ENCODE measurements at places on chromosomes 11 and 22.

DNA sequence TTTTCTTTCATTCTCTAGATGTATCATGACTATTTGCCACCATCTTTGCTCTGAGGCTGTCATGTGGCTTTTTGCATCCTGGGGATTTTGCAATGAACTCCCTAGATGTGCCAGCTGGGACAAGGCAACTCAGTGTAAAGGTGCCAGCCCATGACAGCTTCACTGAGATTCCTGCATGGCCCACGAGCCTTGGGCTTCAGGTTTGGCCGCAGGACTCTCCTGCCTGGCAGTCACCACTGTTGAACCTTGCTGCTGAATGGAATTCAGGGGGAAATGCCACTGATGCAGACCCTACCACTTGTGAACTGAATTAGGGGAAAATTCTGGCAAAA lies 385.2 kb downstream of the SOX6 start:
- no peak for DNase-seq

- no peak for DNase-seq
These were observed 8.3 kb downstream of the RBM4 start for GRCh38 chr11:66646828-66647227.

GRCh38 chr22:29838599-29838956 lies 504 bp upstream of the ASCC2 start:
- no peak for DNase-seq

DNA sequence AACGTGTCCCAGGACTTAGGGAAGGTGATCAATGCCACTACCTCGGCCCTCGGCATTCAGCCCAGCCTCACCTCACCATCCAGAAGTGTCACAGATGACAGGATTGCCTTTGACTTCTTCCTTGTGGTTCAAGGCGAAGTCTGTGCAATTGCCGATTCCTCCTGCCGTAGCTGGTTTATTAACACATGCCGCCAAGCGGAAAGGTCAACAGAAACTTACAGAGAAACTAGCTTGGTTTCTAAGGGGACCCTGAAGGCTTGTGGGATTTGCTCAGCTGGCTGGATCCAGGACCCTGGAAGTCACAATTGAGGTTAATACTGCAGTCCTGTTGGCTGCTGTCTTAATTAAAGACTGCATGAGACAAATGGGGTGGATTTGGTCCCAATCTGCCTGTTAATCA lies 65.6 kb downstream of the SHANK2 start:
- DNase-seq, result no peak

- peak; percentile 50 for DNase-seq
These were observed 4.0 kb upstream of the FTH1 start for GRCh38 chr11:61971248-61972111.

DNA sequence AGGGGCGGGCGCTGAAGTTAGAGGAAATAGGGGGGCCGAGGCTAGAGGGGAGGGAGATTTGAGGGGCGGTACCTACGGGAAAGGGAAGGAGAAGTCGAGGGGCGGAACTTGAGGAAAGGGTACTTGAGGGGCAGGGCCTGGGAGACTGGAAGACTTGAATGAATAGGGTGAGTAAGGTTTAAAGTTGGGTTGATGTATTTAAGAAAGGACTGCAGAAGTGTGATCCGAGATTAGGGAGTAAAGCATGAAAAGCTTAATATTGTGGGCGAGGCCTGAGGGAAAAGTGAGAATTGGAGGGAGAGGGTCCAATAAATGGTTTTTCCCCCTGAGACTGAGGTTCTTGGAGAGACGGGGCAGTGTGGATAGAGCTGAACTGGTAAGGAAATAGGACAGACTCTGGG lies 723 bp downstream of the HSCB start:
- no peak for DNase-seq

GRCh38 chr11:121086866-121087265 lies 14.2 kb upstream of the TECTA start:
- no peak for DNase-seq

GRCh38 chr11:11786771-11787170 lies 55.0 kb upstream of the USP47 start:
- no peak for DNase-seq

GRCh38 chr11:12079726-12080556 lies 30.4 kb upstream of the MICAL2 start:
- DNase-seq, result no peak

DNA sequence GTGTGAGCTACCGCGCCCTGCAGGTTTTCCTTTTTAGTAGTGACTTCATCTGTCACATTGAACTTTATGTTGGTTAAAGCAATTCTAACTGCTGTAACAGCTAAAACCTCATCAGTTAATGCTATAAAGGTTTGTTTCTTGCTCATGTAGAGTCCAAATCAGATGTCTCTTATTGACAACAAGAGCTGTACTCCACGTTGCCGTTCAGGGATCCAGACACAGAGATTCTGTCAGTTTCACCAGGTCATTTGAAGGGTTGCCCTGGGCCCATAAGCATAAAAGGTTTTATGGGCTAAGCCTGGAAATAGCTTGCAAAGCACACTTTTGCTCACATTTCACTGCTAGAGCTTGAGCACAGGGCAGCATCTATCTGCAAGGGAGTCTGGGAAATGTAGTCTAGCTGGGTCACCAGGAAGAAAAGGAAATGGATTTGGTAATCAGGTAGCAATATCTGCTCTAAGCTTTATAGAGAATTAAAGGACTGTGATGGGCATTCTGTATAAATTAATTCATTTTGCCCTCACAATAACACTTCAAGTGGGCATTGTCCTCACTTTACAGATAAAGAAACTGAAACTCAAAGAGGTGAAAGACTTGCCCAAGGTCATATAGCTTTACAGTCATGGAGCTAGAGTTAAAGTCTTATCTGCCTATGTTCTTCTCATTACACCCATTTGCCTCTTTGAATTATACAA lies 25.2 kb upstream of the PTPRJ start:
- DNase-seq, result no peak

- peak; percentile 73 for DNase-seq
These were observed 2.4 kb downstream of the ZDHHC24 start for GRCh38 chr11:66543263-66544107.

DNA sequence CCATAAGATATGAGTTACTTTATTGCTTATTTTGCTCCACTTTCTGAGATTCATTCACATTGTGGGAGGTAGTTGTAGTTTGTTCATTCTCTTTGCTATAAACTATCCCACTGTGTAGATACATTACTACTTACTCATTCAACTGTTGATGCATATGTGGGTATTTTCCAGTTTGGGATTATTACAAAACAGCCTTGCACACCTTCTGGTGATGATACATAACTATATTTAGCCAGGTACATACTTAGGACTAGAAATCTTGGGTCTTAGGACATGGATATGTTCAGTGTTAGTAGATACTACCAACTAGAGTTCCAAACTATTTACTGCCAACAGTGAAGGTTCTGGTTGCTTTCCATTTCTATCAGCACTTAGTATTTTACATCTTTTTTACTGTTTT lies 37.8 kb downstream of the BTG4 start:
- DNase-seq, result no peak

DNA sequence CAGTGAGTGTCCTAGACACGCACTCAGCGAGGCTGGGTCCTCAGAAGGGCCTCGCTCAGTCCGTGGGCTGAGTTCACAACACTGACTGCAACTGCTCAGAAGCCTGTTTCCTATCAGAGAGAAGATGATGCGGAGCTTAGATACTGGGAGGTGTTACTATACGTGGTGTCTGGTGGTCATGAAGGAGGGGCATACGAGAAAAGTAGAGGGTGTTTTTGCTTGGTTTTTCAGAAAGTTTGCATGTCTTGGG lies 9.5 kb upstream of the SERPIND1 start:
- no peak for DNase-seq

- no peak for DNase-seq
These were observed 29.8 kb upstream of the TMEM135 start for GRCh38 chr11:87007963-87008362.

- no peak for DNase-seq
These were observed 3.5 kb upstream of the UVRAG start for GRCh38 chr11:75811485-75811884.

GRCh38 chr22:32971276-32971675 lies 86.9 kb downstream of the SYN3 start:
- no peak for DNase-seq

DNA sequence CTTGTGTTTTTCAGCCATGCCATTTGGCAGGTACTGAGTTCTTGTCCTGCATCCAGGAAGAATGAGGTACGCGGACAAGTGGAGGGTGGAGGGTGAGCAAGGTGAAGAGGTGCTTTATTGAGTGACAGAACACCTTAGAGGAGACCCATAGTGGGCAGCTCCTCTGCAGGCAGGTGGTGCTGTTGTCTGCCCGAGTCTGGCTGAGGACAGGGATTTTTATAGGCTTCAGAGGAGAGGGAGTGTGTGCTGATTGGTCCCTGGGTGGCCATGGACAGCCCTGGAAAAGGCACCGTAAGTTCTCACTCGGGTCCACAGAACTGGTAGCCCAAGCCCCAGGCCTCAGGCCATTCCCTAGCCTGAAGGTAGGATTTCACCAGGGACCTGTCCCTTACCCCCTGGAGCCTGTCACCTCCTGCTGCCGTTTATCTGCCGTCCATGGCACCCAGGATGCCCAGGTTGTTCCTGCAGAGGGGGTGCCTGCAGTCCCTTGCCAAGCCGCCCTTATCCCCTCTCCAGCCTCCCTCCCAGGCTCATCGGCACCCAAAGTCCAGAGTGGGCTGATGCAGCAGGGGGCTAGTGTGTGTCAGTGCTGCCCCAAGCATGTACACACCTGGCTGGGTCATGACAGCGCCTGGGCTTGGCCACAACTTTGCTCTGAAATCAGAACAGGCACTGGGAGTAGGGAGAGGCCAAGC lies 213.6 kb downstream of the LRRC4C start:
- no peak for DNase-seq

DNA sequence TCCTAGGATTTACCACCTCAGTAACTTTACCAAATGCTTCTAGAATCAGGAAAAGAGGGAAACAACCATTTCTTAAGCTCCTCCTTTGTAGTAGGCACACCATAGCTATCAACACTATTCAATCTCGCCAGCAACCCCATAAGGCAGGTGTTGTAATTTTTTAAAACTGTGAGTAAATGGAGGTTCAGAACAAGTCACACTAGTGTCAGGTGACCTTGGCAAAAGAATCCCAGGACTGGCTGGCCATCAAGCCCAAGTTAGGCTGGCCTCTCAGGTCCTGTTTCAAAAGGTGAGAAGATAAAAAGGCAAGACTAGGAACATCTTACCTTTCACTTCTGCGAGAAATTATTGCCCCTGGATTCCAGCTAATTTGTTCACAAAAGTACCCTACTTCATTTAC lies 713 bp downstream of the TOP3B start:
- no peak for DNase-seq

All from GM12891 (cell line).